ENCODE measurements at places on chromosomes 16 and 17.

DNA sequence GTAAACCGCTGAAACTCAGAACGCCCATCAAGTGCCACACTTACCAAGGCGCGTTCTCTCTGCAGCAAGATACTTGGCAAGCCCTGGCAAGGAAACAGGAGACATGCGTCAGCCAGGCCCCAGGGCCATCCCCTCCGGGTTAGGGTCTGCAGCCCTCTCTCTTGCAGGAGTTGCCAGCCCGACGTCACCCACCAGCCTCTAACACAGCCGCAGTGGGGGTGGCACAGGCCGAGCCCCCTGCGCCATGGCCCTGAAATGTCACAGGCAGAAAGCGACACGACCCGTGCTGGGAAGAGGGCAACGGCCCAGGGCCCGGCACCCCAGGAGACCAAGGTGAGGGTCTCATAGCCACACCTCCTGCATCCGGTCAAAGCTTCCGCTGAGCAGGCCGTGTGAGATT is 21.9 kb downstream of the ELAC2 start:
- DNase-seq, result no peak

DNA sequence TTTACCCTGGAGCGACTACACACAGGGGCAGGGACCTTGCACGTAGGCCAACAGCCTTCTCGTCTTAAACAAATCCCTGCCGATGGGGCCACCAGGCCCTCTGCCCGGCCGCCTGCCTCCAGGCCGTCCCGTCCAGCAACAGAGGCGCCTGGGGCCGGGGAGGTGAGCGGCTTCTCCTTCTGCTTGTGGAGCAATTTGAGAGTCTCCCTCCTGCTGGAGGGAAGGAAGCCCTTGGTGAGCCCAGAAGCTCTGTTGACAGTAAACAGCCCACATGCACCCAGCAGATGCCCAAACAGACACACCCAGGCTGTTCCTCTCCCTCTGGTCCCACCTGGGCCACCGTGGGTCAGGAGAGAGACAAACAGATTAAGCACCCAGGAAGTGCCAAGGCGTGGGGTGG is 8.1 kb downstream of the SLC43A2 start:
- no peak for DNase-seq

- DNase-seq, result no peak
Measured at GRCh38 chr17:75313941-75314551, 24.8 kb upstream of the SLC25A19 start.

DNA sequence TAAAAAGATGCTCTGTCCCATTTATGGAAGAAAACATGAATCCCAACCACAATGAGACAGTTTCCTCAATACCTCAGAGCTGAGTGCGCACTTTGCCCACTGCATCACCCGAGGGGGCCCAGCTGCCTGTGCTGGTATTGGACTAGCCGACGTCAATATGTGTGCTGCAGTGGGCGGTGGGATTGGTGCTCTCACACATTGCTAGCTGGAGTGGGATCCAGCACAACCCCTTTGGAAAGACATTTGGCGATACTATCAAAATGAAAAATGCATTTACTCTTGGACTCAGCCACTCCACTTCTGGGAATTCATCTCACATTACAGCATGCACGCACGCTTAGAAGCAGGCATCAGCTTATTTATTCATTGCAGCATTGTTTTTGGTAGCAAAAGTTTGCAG is 289.2 kb upstream of the FOXF1 start:
- no peak for DNase-seq

- DNase-seq, result no peak
Measured at GRCh38 chr16:65343556-65343955, 221.7 kb upstream of the CDH11 start.
